Nucleus accumbens (tissue), 56 donors: ENCODE measurements at places on chromosomes 16 and 17.

DNA sequence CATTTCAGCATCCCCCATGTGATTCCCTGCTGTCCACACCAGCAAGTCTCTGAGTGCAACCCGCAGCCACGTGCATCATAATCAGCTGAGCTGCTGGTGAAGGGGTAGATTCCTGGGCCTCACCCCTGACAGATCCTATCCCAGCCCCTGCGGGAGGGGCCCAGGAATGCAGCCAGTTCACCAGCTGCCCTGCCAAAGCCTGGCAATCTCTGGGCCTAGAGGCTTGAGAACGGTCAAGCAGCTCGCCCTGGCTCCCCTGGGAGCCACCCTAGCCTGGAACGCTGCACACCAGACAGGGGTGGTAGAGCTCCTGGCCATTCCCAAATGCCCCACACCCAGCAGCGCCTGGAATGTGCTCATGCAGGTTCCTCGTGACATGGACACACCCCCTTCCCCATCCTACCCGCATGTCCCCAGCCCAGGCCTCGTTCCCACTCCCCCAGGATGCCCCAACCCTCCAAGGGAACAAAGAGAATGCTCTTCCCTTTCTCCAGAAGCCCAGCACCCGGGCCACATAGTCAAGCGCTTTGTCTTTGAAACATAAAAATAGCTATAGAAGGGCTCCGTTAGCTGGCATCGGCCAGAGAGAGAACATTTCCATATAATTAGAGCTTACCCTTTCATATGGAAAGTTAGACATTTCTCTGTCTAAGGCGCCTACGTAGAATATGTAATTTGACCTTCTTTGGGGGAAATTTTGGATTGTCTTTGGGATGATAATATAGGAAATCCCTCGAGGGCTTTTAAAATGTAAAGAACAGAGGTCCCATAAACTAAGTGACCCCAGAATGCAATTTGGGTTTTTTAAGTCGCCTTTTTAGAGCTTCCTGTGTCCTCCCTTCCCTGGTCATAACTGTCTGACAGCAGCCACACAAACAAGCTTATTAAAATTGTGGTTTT lies 3.4 kb downstream of the CEP295NL start:
- peak; percentile 63 for DNase-seq

- DNase-seq: no peak
Measured at GRCh38 chr16:83965444-83966152, 2.4 kb upstream of the NECAB2 start.

- no peak for DNase-seq
Measured at GRCh38 chr16:7571366-7571765, 238.7 kb downstream of the RBFOX1 start.

DNA sequence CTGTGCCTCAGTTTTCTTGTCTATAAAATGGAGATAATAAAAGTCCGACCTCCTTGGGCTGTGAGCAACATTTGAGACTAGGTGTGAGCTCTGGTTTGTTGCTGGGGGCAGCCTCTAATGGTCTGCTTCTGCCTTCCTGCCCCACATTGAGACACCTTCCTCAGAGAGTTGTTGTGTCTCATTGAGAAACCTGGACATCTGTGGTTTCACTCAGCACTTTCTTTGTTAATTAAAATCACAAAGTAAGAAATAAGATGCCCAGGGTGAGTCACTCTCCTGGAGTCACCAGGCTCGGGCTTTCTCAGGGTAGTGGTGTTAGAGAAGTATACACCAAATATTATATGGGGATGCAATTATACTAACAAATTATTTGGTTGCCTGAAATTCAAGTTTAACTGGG lies 389.2 kb upstream of the SALL1 start:
- no peak for DNase-seq

GRCh38 chr16:74558873-74559272 lies 48.0 kb downstream of the GLG1 start:
- no peak for DNase-seq

DNA sequence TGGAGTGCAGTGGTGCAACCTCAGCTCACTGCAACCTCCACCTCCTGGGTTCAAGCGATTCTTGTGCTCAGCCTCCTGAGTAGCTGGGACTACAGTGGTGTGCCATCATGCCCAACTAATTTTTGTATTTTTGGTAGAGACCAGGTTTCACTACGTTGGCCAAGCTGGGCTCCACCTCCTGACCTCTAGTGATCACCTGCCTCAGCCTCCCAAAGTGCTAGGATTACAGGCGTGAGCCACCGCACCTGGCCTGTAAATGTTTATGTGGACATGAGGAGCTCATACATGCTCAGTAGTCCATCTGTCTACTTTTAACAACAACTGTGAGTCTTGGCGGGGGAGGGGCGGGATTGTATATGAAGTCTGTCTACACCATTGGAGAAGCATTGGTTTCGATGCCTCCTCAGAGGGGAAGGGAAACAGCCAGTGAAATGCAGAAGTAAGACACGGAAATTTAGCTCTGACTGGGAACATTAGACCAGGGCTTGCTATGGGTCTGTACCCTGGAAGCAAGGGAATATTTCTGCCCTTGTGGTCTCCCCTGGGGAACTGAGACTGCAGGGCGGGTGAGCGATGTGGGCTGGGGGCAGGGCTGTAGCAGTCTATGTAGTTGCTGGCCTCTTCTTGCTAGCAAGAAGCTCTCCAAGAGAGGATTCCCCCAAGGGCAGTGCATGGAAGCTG lies 9.3 kb downstream of the NUBP1 start:
- no peak for DNase-seq

- no peak for DNase-seq
Measured at GRCh38 chr17:19343671-19344151, 18.8 kb downstream of the B9D1 start.

GRCh38 chr16:10613785-10614485 lies 33.5 kb upstream of the EMP2 start:
- DNase-seq: no peak

DNA sequence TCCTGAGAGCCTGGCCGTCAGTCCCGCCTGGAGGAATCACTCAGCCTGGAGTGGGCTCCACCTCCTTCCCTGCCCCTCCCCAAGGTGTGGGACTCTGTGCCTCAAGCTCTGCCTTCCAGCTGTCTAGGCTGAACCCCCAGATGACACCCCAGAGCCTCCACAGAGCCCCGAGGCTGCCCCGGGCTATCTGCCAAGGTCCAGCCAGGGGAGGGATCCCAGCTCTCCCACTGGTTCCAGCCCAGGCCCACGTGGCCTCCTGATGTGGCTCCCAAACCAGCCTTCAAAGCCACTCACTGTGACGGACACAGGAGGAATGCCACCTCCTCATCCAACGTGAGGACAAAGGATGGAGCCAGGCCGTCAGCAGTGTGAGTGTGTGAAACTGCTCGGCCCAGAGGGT lies 45.6 kb upstream of the ENPP7 start:
- DNase-seq: no peak

GRCh38 chr16:87335625-87336433 lies 18.6 kb upstream of the C16orf95 start:
- DNase-seq: no peak

DNA sequence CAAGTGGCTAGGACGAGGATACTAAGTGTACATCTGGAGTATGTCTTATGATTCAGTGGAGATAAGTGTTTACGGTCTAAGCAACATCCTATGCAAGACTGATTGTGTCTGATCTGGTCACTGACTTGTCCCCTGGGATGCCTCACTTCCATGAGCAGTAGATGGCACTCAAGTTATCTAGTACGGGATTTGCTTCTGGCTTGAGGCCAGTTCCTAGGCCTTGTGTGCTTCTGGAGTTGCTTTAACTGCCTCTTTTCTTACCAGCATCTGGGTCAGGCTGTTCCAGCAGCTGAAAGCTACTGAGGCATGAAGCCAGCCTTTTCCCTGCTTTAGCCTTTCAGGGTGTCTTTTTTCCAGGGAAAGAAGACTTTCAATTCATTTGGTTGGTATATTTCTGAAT lies 23.0 kb downstream of the SUPT6H start:
- peak; percentile 85 for DNase-seq

DNA sequence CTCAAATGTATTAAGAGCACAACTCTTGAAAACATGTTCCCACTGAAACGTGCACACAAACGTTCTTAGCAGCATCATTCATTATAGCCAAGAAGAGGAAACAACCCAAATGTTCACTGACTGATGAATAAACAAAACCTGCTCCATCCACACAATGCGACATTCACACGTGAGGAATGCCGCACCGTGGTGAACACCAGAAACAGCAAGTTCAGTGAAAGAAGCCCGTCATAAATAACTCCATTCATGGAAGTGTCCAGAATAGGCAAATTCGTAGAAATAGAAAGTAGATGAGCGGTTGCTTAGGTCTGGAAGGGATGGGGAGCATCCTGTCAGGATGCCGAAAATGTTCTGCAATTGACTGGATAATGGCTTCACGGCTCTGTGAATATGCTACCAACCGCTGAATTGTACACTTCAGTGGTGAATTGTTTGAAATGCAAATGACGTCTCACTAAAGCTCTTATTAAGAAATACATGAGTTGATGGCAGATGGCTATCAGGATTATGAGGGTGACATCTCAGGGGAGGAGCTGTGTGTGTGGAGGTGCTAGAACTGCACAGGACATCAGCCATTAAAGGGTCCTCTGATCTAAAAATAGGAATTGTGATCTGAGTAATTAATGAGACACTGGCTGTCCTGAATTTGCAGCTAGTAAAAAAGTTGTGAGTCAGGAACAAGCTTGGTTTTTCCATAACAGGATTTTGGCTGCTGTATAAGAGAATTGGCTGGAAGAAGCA lies 771.0 kb downstream of the KCNJ18 start:
- DNase-seq: no peak

GRCh38 chr16:5502467-5502869 lies 404.9 kb upstream of the EEF2KMT start:
- no peak for DNase-seq

- no peak for DNase-seq
Measured at GRCh38 chr16:24815021-24815420, 30.7 kb upstream of the SLC5A11 start.

- DNase-seq: no peak
Measured at GRCh38 chr16:31365131-31365865, 10.3 kb downstream of the ITGAX start.

DNA sequence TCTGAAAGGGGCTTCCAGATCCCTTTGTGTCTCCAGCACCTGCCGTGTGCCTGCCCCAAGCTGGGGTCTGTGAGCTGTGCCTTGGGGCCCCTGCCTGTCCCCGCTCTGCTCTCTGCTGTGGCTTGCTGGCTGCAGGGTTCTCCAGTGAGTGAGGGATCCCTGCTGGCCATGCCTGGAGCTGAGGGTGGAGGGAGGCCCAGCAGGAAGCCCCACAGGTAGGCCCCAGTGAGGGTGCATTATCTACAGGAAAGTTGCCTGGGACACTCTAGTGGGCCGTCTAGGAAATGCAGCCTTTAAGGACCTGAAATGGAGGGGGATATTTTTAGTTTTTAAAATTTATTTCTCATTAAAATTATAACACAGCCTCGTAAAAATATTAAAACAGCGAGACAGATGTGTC lies 50.9 kb downstream of the JPH3 start:
- DNase-seq: no peak

GRCh38 chr17:42833767-42834422 lies 698 bp downstream of the PSME3 start:
- no peak for DNase-seq

- no peak for DNase-seq
Measured at GRCh38 chr16:13036600-13036999, 135.2 kb downstream of the SHISA9 start.

- DNase-seq: no peak
Measured at GRCh38 chr16:1403036-1403435, 11.5 kb downstream of the UNKL start.

DNA sequence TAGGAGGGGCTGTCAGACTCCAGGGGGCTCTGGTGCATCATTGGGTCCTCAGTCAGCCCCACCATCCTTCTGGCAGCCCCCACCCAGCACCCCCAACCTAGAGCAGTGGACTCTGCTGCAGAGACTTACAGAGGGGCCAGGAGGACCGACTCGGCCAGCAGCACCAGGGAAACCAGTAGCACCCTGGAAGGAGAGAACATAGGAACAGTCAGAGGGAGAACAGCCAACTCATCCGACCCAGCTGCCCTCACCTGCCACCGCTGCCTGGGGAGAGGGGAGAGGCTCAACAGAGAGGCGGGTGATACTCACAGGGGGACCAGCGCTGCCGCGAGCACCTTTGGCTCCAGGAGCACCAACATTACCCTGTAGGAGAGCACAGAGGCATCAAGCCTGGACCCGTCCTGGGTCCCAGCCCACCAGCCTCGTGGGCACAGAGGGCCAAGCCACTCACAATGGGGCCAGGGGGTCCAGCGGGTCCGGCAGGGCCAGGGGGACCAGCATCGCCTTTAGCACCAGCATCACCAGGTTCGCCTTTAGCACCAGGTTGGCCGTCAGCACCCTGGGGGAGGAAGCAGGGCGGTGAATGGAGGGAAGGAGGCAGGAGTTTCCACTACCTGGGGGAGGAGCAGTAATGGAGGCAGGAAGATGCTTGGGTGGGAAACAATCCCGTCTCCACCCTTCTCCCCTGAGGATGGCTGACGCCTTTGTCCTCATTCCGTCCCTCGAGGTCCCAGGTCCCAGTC lies 11.7 kb downstream of the COL1A1 start:
- DNase-seq: no peak

DNA sequence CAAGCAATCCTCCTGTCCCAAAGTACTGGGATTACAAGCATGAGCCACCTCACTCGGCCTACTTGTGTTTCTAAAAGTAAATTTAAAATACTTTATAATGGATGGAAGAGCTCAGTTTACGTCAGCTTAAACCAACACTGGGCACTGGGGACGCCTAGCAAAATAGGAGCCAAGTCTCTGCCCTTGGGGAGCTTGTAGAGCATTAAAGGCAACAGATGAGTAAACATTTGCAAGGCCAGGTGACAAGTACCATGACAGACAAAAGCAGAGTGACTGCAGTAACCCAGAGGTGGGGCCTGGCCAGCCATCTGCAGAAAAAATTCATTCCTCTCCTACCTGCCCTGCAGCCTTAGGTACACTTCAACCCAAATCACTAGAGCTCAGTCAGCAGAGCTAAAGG lies 12.1 kb upstream of the NLK start:
- DNase-seq: no peak

- DNase-seq: no peak
Measured at GRCh38 chr17:82096709-82097183, 1.3 kb downstream of the FASN start.

DNA sequence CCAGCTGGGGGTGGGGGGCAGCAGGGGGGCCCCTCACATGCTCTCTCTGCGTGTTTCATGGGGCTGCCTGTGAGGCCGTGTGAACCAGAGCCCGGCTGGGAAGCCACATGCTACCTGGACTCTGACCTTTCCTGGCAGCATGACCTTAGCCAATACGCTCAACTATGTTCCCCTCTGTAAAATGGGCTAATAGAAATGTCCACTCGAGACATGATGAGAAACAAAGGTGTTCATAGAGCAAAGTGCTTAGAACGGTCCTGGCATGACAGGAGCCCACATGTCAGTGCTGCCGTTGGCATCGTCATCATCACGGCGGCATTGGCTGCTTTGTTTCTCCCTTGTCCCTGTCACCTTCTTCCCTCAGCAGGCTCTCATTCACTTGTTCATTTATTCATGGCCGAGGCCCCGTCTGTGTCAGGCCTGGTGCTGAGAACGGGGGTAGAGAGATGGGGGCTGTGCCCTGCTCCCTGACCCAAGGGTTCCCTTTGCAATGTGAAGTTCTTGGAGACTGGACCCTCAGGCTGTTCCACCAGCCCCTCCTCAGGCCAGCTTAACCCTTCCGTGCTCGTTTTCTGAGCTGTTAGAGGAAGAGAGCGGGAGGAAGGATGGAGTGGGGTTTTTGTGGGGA lies 291.4 kb downstream of the SEC14L1 start:
- no peak for DNase-seq

- no peak for DNase-seq
Measured at GRCh38 chr16:35794896-35795295, 2335.5 kb downstream of the TP53TG3F start.

GRCh38 chr17:7650509-7651096 lies at the start of gene ATP1B2:
Gene ATP1B2 (plus strand): TSS chr17:7650926. CDS start chr17:7651519, 593 bp downstream.
- no peak for DNase-seq
